ENCODE measurements at places on chromosomes 2 and 18. TPM values are rescaled to one million over a fixed set of nuclear protein-coding genes. Genes with fewer than 3 reads are reported as not detected.

Gene IL36G
- not detected for total RNA-seq

Gene LRP1B
- 0.94 TPM for total RNA-seq

- DNase-seq, result no peak
Observed at GRCh38 chr2:237196866-237197618, 111.4 kb downstream of the COPS8 start.

DNA sequence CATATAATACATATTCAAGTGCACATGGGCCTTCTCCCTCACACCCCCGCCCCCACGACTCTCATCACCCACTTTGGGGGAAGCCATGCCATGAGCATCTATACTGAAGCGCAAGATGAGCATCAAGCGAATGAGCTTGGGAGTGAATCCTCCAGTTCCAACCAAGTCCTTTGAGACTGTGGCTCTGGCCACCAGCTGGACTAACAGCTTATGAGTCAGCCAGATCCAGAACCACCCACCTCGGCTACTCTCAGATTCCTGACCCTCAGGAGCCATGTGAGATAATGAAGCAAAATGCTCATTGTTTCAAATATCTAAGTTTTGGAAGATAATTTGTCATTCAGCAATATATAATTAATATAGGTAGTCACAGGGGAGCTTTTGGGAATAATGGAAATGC lies 22.2 kb upstream of the IL1RL1 start:
- no peak for DNase-seq

- DNase-seq, result no peak
Observed at GRCh38 chr2:220065581-220065980, 438.2 kb downstream of the SLC4A3 start.

GRCh38 chr2:55923982-55924321 lies 370 bp upstream of the EFEMP1 start:
- no peak for DNase-seq
